Germinal center (tissue), 1 donor: ENCODE measurements at places on chromosomes 2 and 18.
A peak's percentile ranks its signal among the peaks of the same experiment; 100 is the strongest.

GRCh38 chr2:149004836-149005235 lies 33.7 kb upstream of the LYPD6B start:
- no peak for DNase-seq

DNA sequence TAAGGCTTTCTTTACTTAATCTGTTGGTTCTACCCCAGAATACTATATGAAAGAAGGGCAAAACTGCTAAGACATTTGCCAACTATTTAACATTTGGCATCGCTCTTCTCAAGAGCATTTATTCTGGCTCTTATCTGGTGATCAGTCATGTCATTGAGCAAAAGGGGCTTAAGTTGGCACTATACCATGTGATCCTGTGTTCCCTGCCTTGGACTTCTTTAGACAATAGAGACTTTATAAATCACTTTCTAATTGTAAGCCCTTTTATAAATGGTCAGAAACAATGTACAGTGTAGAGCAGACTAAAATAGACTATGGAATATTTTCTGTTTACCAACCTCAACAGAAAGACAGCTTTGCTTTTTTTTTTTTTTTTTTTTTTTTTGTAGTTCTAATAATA lies 52.1 kb downstream of the GTF3C3 start:
- DNase-seq, result no peak

DNA sequence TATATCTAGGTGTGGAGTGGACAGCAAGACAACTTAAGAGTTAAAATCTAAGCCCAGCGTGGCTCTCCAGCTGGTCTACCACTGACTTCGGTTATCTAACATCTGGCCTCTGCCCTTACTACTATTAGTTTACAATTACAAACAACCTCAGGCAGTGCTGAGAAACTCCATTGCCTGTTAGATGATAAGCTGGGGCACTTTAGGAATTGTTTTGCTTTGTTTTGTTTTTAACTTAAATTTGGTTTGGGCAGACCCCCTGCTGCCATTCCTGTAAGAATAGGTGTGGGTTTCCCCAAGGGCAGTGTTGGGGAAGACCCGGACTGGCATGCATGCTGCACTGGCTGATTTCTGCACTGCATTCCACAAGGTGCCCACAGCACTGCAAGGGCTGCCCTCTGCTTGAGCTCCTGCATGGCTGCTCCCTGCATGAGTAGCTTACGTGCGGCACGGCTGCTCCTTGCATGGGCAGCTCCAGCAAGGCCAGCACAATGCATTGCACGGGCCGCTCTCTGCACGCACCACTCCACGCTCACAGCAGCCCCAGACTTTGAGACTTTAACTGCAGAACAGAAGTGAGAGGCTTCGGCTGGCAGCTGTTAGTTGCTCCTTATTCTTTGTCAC lies 74.2 kb upstream of the SERTAD2 start:
- DNase-seq, result peak; percentile 17

- DNase-seq, result no peak
These were observed 91.6 kb downstream of the ACKR3 start for GRCh38 chr2:236661061-236661761.

DNA sequence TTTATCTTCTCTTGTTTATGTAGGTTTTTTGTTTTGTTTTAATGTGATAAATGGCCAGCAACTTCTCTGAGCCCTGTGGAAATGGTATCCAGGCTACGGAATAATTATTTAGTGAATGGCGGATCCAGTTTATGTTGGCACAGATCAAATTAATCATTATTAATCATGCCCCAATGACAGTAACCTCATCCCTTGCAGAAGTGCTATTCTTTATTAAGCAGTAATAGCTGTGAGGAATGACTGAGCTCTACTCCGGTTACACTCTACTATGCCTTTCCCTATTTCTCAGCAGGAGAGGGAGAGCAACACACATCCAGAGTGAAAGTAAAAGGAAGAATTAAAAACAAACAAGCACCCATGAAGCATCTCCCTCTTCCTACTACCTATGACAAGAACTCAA lies 84.8 kb downstream of the SETBP1 start:
- no peak for DNase-seq

DNA sequence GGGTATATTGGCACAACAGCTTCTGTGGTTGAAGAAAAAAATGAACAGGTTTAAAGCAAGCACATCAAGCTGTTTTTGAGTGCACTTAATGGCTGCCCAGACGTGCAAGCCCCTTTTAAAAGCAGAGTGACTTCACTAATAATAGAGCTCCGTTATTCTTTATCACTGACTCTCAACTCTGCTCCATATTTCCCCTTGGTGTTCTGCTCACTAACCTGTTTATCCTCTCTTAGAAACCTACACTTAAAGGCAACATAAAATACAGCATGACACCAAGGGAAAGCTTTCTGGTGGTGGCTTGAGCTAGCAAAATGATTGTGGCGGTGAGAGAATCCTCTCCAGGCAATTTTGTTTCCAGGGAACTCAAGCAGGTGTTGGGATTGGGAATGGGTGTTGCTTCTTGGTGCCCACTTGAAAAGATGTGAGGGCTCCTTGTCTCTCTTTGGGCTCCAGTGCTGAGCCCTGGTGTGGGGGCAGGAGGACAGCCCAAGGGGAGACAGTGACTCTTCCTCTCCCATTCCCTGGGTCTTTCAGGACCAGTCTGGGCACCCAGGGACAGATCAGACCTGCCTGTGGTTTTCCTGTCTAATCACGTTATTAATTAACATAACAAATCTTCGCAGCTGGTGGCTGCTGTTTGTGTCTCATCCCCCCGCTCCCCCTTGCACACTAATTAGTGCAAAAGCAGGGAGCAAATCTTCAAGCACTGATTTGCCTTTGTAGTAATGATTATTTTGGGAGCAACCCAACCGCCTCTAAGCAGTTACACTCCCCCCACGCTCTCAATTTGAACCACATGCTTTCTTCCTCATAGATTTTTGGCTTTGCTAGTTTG lies 289.4 kb upstream of the CXCR4 start:
- DNase-seq, result no peak

GRCh38 chr2:61423714-61424113 lies 47.2 kb downstream of the USP34 start:
- no peak for DNase-seq

- DNase-seq, result no peak
These were observed 82.9 kb downstream of the POLR1A start for GRCh38 chr2:86022661-86023365.

- DNase-seq, result no peak
These were observed 849 bp upstream of the VRK2 start for GRCh38 chr2:58045580-58046334.

DNA sequence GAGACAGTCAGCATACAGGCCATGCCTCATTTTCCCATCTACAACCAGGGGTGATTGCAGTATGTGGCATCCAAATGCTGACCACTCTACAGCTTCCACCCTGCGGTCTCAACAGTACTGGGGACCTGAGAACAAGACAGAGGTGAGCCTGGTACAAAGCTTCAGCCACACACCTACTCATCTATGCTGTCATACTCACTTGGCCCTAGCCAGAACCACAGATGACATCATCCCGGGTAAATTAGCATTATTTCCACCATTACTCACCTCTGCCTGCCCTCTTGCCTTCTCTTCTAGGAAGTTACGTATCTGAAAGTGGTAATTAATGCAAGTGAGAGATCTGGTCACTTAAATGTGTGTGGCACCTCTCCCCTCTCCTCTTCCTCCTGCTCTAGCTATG lies 208.2 kb upstream of the ARL4C start:
- DNase-seq, result no peak

- DNase-seq, result peak; percentile 34
These were observed 112.1 kb downstream of the KYNU start for GRCh38 chr2:142989273-142990204.

GRCh38 chr2:113201496-113202304 lies 27.9 kb downstream of the PSD4 start:
- no peak for DNase-seq

DNA sequence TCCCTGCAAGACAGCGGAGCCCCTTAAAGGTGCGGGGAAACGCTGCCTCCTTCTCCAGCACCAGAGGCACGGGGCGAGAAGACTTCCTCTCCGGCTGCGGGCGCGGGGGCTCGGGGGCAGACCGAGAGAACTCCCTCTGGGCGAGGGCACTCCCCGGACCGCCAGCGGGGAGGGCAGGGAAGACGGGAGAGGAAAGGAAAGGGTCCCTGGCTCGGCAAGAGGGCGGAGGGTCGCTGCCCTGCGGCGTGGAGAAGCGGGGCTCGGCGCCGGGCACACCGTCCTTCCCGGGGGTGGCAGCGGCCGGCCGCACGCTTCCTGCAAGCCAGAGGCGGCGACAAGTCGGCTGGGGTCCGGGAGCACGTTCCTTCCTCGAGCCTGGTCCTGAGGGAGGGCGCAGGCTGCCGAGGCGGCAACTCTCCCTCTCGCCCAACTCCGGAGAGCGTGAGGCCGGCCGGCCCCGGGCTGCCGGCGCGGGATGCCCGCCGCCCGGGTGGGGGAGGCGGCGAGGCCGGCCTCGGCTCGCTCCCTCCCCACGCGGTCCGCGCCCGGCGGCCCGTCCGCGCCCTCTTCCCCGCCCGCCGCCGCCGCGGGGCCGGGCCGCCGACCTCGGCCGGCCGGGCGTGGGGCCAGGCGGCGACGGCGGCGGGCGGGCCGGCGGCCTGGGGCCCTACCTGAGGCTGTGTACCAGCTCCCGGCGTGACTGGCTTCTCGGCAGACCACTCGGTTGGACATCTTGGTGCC lies 1.1 kb downstream of the MEMO1 start:
- DNase-seq, result peak; percentile 46

GRCh38 chr2:31541853-31542252 lies 38.9 kb downstream of the SRD5A2 start:
- no peak for DNase-seq

DNA sequence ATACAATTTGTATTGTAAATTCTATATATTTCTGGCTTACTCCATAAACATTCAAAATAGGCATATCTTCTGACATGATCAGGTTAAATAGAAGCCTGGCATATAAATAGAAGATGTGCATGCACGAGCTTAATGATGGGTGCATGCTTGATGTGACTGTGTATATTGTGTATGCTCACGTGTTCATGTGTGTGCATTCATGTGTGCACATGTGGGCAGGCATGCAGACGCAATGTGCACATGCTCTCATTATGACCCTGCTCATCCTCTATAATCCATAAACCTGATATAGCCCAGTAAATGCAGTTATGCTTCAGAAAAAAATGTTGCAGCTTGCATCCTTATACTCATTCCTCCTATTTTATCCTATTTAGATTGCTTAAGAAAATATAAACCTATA lies 29.2 kb downstream of the RAB27B start:
- no peak for DNase-seq

DNA sequence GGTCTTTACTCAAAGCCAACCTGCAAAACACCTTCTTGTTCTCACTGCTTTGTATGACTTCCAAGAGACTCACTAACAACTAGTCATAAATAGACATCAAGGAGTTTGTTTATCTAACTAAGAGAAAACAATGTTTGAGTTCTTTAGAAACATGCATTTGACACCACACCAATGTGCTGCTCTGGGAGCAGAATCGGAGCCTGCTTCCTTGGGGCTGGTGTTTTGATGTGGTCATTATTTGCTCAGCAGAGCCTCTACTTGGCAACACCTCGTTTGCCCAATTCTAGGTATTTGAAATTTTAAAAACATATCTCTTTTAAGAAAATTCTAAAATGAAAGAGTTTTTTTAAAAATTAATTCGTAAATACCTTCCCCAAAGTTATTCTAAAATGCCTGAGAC lies 167.5 kb downstream of the BCL2 start:
- DNase-seq, result no peak

GRCh38 chr2:159226059-159226461 lies 60.4 kb downstream of the WDSUB1 start:
- DNase-seq, result no peak

DNA sequence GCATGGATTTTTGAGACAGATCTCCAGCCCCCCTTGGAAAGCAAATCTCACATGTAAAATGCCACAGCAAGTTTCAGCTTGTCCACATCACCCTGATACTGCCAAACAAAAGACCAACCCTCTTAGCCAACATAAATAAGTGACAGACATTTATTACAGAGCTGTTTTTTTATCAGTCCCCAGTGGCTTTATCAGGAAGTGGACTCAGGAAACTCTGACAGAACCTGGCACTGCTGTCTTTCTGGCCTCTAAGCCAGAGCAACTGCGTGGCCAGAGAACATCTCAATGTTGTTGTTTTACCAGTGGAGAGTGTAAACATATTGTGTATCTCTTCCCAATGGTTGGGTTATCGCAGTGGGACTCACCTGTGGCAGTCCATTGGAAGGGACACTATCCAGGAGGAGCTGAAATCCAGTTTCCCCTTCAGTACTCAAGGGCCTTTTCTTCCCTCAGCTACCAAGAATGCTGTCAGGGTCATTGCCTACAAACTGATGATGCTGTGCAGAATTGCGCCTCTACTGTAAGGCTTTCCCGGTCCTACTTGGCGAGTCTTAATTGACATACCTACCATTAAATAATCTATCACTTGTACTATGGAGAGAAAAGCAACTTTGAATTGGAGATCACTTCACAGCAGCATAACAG lies 22.0 kb downstream of the SLC14A1 start:
- DNase-seq, result no peak

- DNase-seq, result no peak
These were observed 49.2 kb upstream of the CDH20 start for GRCh38 chr18:61284039-61284438.

- peak; percentile 77 for DNase-seq
These were observed 8.9 kb downstream of the TEX44 start for GRCh38 chr2:231601356-231602229.

DNA sequence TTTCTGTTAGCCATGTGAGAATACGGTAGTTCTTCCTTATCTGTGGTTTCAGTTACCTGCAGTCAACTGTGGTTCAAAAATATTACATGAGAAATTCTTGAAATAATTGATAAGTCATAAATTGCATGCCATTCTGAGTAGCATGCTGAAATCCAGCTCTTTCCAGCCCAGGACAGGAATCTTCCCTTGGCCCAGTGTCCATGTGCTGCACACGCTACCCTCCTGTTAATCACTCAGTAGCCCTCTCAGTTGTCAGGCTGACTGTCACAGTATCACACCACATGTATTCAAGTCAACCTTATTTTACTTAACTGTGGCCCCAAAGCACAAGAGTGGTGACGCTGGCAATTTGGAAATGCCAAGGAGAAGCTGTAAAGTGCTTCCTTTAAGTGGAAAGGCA lies 141.1 kb downstream of the TANC1 start:
- DNase-seq, result no peak

DNA sequence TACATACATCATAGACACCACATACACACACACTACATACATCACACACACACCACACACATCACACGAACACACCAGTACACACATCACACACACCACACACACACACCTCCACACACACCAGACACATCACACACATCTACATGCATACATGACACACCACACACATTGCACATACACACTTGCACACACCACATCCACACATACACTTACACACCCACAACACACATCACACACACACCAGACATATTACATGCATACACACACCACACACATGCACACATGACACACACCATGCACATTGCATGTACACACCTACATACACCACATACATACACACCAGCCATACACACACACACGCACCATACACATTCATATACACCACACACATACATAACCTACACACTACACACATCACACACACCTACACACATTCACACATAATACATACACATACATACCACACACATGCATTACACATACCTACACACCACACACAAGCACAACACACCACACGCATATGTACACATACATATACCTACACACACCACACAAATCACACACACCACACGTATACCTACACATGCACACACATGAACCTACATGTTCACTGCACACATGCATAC lies 156.5 kb downstream of the NDUFA10 start:
- DNase-seq, result no peak

- no peak for DNase-seq
These were observed 956.4 kb downstream of the CPS1 start for GRCh38 chr2:211512806-211513205.
